ENCODE measurements at places on chromosomes 3 and 15. TPM values are rescaled to one million over a fixed set of nuclear protein-coding genes. Genes with fewer than 3 reads are reported as not detected.

The IL5RA gene
- 11.1 TPM for total RNA-seq

The THSD4 gene
- 4.6 TPM for total RNA-seq

The NTRK3 gene
- total RNA-seq = 65.7 TPM

The GTF2E1 gene
- 21.9 TPM for total RNA-seq

The TRIM42 gene
- not detected for total RNA-seq

The SEMA3G gene
- 4.4 TPM for total RNA-seq

The ST8SIA2 gene
- total RNA-seq = 61.8 TPM

The PFKFB4 gene
- total RNA-seq = 20.8 TPM

The TRIM59 gene
- 14.5 TPM for total RNA-seq

The HCLS1 gene
- total RNA-seq = 4.6 TPM

The GXYLT2 gene
- 6.0 TPM for total RNA-seq

The MAGEL2 gene
- 13.8 TPM for total RNA-seq

The CAMP gene
- total RNA-seq = not detected

The KNL1 gene
- total RNA-seq = 12.0 TPM

The PYGO1 gene
- 53.1 TPM for total RNA-seq

The FEZF2 gene
- total RNA-seq = 1.6 TPM

The GOLGA6L4 gene
- total RNA-seq = 2.1 TPM

The ROBO2 gene
- 411 TPM for total RNA-seq

The SLC12A6 gene
- total RNA-seq = 37.1 TPM

The CORO2B gene
- 19.6 TPM for total RNA-seq

The MYEF2 gene
- total RNA-seq = 140 TPM

The ATOSA gene
- total RNA-seq = 48.0 TPM

The PLSCR5 gene
- total RNA-seq = 3.0 TPM

The AGTR1 gene
- total RNA-seq = 1.4 TPM

The FBLN2 gene
- total RNA-seq = 6.0 TPM

The C2CD4B gene
- total RNA-seq = 1.2 TPM

The NAA50 gene
- total RNA-seq = 73.6 TPM

The TMEM212 gene
- total RNA-seq = not detected

The FRG2C gene
- total RNA-seq = not detected

The DCLK3 gene
- 15.0 TPM for total RNA-seq

The WDR93 gene
- 2.1 TPM for total RNA-seq

The KBTBD13 gene
- not detected for total RNA-seq

The NEK11 gene
- 44.1 TPM for total RNA-seq

The SERPINI2 gene
- total RNA-seq = 3.7 TPM

The TMOD2 gene
- 268 TPM for total RNA-seq

The IFT122 gene
- total RNA-seq = 34.1 TPM

The FSD2 gene
- not detected for total RNA-seq

The CAPN3 gene
- total RNA-seq = 2.5 TPM

The TEX55 gene
- not detected for total RNA-seq

The RGMA gene
- 38.8 TPM for total RNA-seq

The CCDC50 gene
- total RNA-seq = 72.0 TPM

The GABRB3 gene
- total RNA-seq = 141 TPM

The SCAANT1 gene
- total RNA-seq = not detected

The GPR176 gene
- total RNA-seq = 30.2 TPM

The CASR gene
- 0.69 TPM for total RNA-seq

The CHRD gene
- total RNA-seq = 6.0 TPM

The CLEC3B gene
- total RNA-seq = 34.4 TPM

The TF gene
- 9.2 TPM for total RNA-seq

The GP5 gene
- total RNA-seq = under 0.01 TPM

The TRH gene
- total RNA-seq = 29.1 TPM

The RPS17 gene
- total RNA-seq = 1,366 TPM

The PSMD2 gene
- total RNA-seq = 291 TPM
